ENCODE measurements at places on chromosomes 2 and 18. TPM values are rescaled to one million over a fixed set of nuclear protein-coding genes. Genes with fewer than 3 reads are reported as not detected.

- H3K4me1 ChIP-seq = peaks cover 41% of the 10 kb centered on the region
- H3K27ac ChIP-seq = peak overlapping the region; percentile 76
- H3K4me3 ChIP-seq = no peak overlapping the region
- H3K36me3 ChIP-seq = no peaks in the 10 kb centered on the region
- no peaks in the 10 kb centered on the region for H3K27me3 ChIP-seq
These were observed 22.3 kb upstream of the ST3GAL5 start for GRCh38 chr2:85911097-85911496.

GRCh38 chr2:75025633-75026380, 67.4 kb downstream of the POLE4 start:
- H3K36me3 ChIP-seq = no peaks in the 10 kb centered on the region
- no peaks in the 10 kb centered on the region for H3K4me1 ChIP-seq
- H3K27me3 ChIP-seq = no peaks in the 10 kb centered on the region
- no peak for DNase-seq
- H3K27ac ChIP-seq = no peak overlapping the region

GRCh38 chr2:236744716-236745115, 175.1 kb downstream of the ACKR3 start:
- H3K4me3 ChIP-seq = no peak overlapping the region
- DNase-seq = no peak
- peaks cover 7% of the 10 kb centered on the region for H3K4me1 ChIP-seq
- no peaks in the 10 kb centered on the region for H3K27me3 ChIP-seq

- no peak for DNase-seq
- no peak overlapping the region for H3K27ac ChIP-seq
- no peaks in the 10 kb centered on the region for H3K36me3 ChIP-seq
- H3K27me3 ChIP-seq = no peaks in the 10 kb centered on the region
- H3K4me1 ChIP-seq = no peaks in the 10 kb centered on the region
- no peak overlapping the region for H3K4me3 ChIP-seq
These were observed 675.0 kb downstream of the SATB2 start for GRCh38 chr2:198782734-198783133.

GRCh38 chr2:61793389-61793836, 60.4 kb downstream of the FAM161A start:
- H3K36me3 ChIP-seq = no peaks in the 10 kb centered on the region
- H3K4me1 ChIP-seq = peaks cover 5% of the 10 kb centered on the region
- peak; percentile 87 for DNase-seq
- no peaks in the 10 kb centered on the region for H3K27me3 ChIP-seq
- peak overlapping the region; percentile 23 for H3K4me3 ChIP-seq

DNA sequence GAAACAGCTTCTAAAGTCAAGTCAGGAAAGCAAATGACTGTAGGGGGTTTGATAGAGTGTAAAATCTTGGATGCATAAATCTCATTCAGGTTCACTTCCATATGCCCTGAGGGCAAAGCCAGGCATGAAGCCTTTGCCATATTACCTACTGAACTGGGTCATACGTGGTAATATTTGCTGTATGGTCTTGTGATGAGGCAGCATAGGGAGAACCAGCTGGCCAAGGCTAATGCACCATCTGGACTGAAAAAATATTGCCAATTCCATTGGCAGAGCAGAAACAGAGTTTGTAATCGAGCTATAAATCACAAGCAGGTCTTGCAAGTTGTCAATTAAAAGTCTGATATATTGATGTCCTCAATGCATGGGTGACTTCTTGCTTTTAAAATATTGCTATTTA, 243.8 kb downstream of the ERBB4 start:
- H3K27me3 ChIP-seq = no peaks in the 10 kb centered on the region
- H3K4me1 ChIP-seq = no peaks in the 10 kb centered on the region
- H3K4me3 ChIP-seq = no peak overlapping the region
- no peak for DNase-seq
- H3K36me3 ChIP-seq = no peaks in the 10 kb centered on the region
- H3K27ac ChIP-seq = no peak overlapping the region

GRCh38 chr18:79518028-79518682, 122.4 kb downstream of the NFATC1 start:
- no peak overlapping the region for H3K27ac ChIP-seq
- peak; percentile 11 for DNase-seq
- peaks cover 6% of the 10 kb centered on the region for H3K27me3 ChIP-seq
- H3K36me3 ChIP-seq = no peaks in the 10 kb centered on the region

DNA sequence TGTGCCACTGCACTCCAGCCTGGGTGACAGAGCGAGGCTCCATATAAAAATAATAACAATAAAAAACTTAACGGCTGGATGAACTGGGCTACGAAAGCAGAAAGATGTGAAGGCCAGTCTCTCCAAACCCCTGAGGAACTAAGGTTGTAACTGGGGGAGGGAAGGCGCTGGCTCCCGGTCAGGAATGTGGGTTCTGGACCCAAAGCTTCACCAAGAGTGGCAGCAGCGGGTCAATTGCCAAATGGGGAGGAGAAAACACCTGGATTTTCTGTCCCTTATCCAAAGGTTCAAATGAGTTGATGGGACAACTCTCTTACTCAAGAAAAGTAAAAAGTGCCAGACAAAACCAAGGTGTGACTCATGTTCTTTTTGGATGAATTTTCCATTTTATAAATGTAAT, 60.1 kb upstream of the TFCP2L1 start:
- H3K36me3 ChIP-seq = peaks cover 97% of the 10 kb centered on the region
- no peak for DNase-seq
- no peaks in the 10 kb centered on the region for H3K27me3 ChIP-seq
- H3K4me1 ChIP-seq = peaks cover 6% of the 10 kb centered on the region
- H3K4me3 ChIP-seq = no peak overlapping the region
- H3K27ac ChIP-seq = no peak overlapping the region

- no peak overlapping the region for H3K27ac ChIP-seq
- no peaks in the 10 kb centered on the region for H3K36me3 ChIP-seq
- no peak overlapping the region for H3K4me3 ChIP-seq
These were observed 114.6 kb upstream of the SLC1A4 start for GRCh38 chr2:64874593-64874992.

DNA sequence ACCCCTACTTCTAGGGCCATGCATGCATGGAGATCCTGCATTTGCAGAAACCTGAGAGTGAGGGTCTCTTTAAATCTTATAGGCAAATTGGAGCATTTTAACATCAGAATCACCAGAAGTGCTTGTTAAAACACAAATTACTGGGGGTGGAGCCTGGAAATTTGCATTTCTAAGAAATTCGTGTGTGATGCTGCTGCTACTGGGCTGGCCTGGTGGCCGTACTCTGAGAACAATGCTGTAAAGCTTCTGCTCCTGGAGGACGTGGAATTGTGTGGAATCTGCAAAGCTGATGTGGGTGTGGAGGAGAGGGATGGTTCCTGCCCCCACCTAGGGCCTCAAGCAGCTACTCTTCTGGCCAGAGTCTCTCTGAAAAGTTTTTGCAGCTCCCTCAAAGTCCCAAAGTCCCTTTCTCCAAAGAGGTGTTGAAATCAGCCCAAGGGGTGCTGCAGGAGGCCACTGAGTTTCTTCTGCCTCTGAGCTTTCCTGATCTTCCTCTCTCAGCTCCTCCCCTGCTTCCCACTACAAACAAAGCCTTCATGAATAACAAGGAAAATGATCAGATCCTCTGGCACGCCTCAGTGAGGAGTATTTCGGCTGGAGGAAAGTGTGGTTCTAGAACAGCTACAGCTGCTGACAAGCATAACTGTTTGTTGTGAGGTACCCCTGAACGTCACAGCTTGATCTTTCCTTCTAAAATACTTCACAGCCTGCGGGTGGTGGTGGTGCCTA, 508.3 kb downstream of the CNTNAP5 start:
- DNase-seq = no peak
- H3K27me3 ChIP-seq = no peaks in the 10 kb centered on the region
- H3K4me1 ChIP-seq = peaks cover 11% of the 10 kb centered on the region
- H3K27ac ChIP-seq = no peak overlapping the region
- H3K4me3 ChIP-seq = no peak overlapping the region

DNA sequence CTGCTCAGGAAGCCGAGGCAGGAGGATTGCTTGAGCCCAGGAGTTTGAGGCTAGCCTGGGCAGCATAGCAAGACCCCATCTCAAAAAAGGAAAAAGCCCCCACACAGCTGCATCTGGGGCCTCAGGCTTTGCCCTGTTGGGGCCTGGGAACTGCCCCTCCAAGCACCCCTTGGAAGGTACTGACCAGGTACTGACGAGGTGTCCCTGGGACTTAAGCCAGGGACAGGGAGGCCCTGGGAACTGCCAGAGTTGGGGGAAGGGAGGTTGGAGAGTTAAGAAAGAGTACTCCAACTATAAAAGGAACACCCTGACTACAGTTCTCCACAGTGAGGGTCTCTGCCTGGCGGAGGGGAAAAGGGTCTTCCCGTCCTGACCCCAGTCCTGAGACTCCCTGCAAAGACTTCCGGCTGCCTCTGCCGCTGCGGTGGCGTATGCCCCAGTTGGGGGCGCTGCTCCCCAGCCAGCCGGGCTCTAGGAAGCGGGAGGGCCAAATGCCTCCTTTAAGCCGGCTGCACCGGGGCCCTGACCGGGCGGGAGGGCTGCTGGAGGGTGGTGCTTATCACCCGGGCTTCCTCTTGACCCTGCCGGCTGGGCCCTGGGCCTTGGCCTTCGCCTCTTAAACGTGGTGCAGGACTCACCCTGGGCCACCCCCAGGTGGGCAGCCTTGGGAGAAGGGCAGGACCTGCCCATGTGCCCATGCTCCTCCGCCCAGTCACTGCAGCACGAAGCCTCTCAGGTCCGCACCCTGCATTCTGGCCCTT, 12.8 kb downstream of the SLC30A3 start:
- peaks cover 56% of the 10 kb centered on the region for H3K27me3 ChIP-seq
- H3K27ac ChIP-seq = no peak overlapping the region
- DNase-seq = peak; percentile 77
- no peak overlapping the region for H3K4me3 ChIP-seq

GRCh38 chr2:181483211-181483610, 26.0 kb downstream of the ITGA4 start:
- no peak overlapping the region for H3K27ac ChIP-seq
- no peaks in the 10 kb centered on the region for H3K4me1 ChIP-seq
- no peak for DNase-seq
- H3K27me3 ChIP-seq = no peaks in the 10 kb centered on the region
- H3K4me3 ChIP-seq = no peak overlapping the region
- H3K36me3 ChIP-seq = no peaks in the 10 kb centered on the region

DNA sequence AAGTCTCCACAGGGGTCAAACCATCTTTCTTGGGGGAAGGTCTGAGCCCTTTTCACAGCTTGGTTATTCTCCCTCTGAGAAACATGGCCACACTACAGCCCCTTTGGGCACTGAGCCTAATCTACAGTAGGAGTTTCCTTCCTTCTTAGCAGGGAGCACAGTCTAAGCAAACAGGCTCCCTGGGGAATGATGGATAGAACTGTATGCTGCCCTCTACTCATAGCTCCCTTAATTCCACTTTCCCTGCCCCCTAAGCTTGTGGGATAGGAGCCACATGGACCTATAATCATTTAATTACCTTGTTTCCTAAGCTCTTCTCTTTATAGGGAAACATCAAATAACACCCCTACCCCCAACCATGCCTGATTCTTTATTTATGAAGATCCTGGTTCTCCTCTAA, 442.1 kb upstream of the MEX3C start:
- no peak for DNase-seq
- H3K27ac ChIP-seq = no peak overlapping the region
- H3K27me3 ChIP-seq = no peaks in the 10 kb centered on the region
- H3K4me1 ChIP-seq = no peaks in the 10 kb centered on the region
- H3K36me3 ChIP-seq = no peaks in the 10 kb centered on the region

GRCh38 chr18:48293954-48294898, 115.0 kb downstream of the ZBTB7C start:
- H3K4me1 ChIP-seq = peaks cover 15% of the 10 kb centered on the region
- H3K27me3 ChIP-seq = no peaks in the 10 kb centered on the region
- DNase-seq = no peak

The TTN gene
- total RNA-seq = 3.9 TPM

The MAP2 gene
- total RNA-seq = 24.6 TPM

The OR6B2 gene
- total RNA-seq = not detected

The MAPRE3 gene
- total RNA-seq = 7.0 TPM

The IL36B gene
- not detected for total RNA-seq

The RAB27B gene
- total RNA-seq = 38.8 TPM

Measured in stomach (tissue), 19 donors.